ENCODE measurements at places on chromosomes 2 and 18. TPM values are rescaled to one million over a fixed set of nuclear protein-coding genes. Genes with fewer than 3 reads are reported as not detected.

- H3K36me3 ChIP-seq: no peaks in the 10 kb centered on the region
- peaks cover 4% of the 10 kb centered on the region for H3K27me3 ChIP-seq
- no peak overlapping the region for H3K27ac ChIP-seq
- H3K4me3 ChIP-seq: no peak overlapping the region
Measured at GRCh38 chr2:216596980-216597509, 36.2 kb upstream of the IGFBP2 start.

GRCh38 chr2:152114366-152114765 lies 15.5 kb upstream of the CACNB4 start:
- H3K27me3 ChIP-seq: no peaks in the 10 kb centered on the region
- H3K4me1 ChIP-seq: no peaks in the 10 kb centered on the region
- H3K4me3 ChIP-seq: no peak overlapping the region
- H3K36me3 ChIP-seq: peaks cover 8% of the 10 kb centered on the region
- H3K27ac ChIP-seq: no peak overlapping the region
- no peak for DNase-seq

DNA sequence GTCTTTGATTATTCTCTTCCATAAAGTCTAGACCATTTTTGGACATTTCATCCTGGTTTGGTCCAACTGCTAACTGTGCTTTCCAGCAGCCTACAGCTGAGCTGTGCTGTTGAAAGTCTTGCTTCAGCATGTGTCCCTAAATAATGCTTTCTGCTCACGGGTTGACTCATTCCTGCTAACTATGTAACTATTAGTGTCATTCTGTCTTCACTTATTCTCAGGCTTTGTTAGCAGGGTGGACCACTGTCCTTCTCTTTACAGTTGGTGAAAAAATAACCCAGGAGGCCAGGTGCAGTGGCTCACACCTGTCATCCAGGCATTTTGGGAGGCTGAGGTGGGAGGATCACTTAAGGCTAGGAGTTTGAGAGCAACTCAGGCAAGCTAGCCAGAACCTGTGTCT lies 8.9 kb downstream of the ADAM23 start:
- no peaks in the 10 kb centered on the region for H3K36me3 ChIP-seq
- DNase-seq: no peak
- H3K4me3 ChIP-seq: no peak overlapping the region
- H3K27ac ChIP-seq: no peak overlapping the region
- peaks cover 15% of the 10 kb centered on the region for H3K27me3 ChIP-seq

DNA sequence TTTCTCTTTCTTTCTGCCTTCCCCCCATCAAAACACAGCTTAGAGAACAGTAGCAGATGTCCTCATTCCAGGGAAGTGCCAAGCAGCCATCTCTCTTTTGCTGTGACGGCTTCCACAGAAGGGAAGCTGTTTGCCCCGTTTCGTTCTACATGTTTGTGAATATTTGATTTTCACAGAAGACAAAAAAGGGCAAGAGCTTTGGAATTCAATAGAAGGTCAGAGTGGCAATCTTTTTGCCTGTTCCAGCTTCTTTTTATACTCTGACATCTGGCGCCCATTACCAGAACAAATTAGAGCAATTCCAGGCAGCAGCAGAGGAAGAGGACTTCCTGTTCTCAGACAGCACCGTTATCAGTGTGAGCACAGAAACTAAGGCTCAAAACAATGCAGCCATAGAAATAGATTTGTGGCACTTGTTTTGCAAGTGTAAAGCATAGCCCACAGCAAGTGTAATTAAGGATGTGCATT lies 79.0 kb upstream of the CDH19 start:
- peak overlapping the region; percentile 37 for H3K4me3 ChIP-seq
- no peaks in the 10 kb centered on the region for H3K36me3 ChIP-seq
- no peaks in the 10 kb centered on the region for H3K27me3 ChIP-seq
- H3K27ac ChIP-seq: peak overlapping the region; percentile 75
- DNase-seq: no peak
- H3K4me1 ChIP-seq: peaks cover 13% of the 10 kb centered on the region

GRCh38 chr18:63505566-63506335 lies 29.0 kb downstream of the SERPINB5 start:
- H3K4me1 ChIP-seq: no peaks in the 10 kb centered on the region
- DNase-seq: no peak
- no peak overlapping the region for H3K4me3 ChIP-seq
- no peaks in the 10 kb centered on the region for H3K36me3 ChIP-seq
- no peaks in the 10 kb centered on the region for H3K27me3 ChIP-seq
- H3K27ac ChIP-seq: no peak overlapping the region

- H3K4me1 ChIP-seq: peaks cover 23% of the 10 kb centered on the region
- peak; percentile 50 for DNase-seq
- no peak overlapping the region for H3K4me3 ChIP-seq
- H3K27ac ChIP-seq: peak overlapping the region; percentile 94
Measured at GRCh38 chr2:20584399-20585358, 66.2 kb downstream of the HS1BP3 start.

- H3K27ac ChIP-seq: no peak overlapping the region
- no peak overlapping the region for H3K4me3 ChIP-seq
- H3K36me3 ChIP-seq: no peaks in the 10 kb centered on the region
- DNase-seq: no peak
- peaks cover 52% of the 10 kb centered on the region for H3K27me3 ChIP-seq
Measured at GRCh38 chr18:13387855-13388548, 169.4 kb downstream of the LDLRAD4 start.

- H3K4me1 ChIP-seq: no peaks in the 10 kb centered on the region
- no peak overlapping the region for H3K27ac ChIP-seq
- H3K27me3 ChIP-seq: peaks cover 12% of the 10 kb centered on the region
Measured at GRCh38 chr2:203972066-203972465, 35.5 kb downstream of the ICOS start.

- no peak overlapping the region for H3K27ac ChIP-seq
- no peak overlapping the region for H3K4me3 ChIP-seq
Measured at GRCh38 chr2:35443087-35443486, 912.5 kb upstream of the CRIM1 start.

DNA sequence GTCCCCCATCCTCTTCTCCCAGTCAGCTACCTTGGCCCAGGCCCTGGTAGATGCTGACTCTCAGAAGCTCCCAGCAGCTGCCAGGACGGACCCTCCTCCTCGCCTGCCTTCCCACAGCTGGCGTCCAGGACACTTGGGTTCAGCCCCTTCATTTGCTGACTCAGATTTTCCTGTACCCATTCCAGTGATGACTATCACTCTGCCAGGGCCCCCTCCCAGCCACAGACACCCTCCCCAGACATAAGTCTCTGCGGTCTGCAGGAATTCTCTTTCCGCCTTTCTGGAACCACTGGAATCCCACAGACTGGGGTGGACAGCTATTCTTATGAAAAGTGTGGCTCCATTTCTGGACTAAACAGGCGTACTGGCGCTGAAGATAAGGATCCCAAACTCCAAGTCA lies 260.3 kb upstream of the EPAS1 start:
- no peaks in the 10 kb centered on the region for H3K27me3 ChIP-seq
- H3K36me3 ChIP-seq: no peaks in the 10 kb centered on the region
- no peak overlapping the region for H3K27ac ChIP-seq

DNA sequence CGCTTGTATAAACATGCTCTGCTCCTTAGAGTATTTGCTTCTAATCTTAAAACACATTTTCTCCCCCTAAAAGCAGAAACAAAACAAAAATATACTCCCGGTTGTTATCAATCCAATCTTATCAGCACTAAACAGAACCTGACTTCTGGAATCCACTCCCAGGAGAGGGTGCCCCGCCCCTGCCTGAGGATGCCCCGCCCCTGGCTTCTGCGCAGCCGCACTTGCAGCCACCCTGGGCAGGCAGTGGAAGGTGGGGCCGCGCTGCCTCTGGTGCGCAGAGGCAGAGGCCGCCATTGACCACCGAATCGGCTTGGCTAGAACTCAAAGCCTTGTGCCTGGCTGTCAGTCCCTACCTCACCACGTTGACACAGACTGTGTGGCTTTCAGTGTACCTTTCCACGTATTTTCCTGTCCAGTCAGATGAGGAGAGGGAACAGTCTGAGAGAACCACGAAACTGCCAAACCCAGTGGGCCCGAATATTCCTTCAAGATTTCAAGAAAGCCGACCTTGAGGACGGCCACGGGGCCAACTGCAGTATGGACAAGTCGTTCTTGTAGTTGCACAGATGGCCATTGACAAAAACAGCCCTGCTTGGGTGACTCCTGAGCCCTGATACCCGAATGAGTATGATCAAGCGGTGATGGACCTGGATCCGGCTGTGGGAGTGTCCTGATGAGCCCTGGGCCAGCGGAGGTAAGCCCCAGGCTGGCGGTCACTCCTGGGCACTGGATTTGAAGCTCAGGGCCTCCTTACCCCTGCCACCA lies 46.2 kb upstream of the ARHGAP28 start:
- H3K4me3 ChIP-seq: no peak overlapping the region
- H3K36me3 ChIP-seq: no peaks in the 10 kb centered on the region
- no peak for DNase-seq
- peaks cover 5% of the 10 kb centered on the region for H3K4me1 ChIP-seq
- H3K27ac ChIP-seq: no peak overlapping the region

DNA sequence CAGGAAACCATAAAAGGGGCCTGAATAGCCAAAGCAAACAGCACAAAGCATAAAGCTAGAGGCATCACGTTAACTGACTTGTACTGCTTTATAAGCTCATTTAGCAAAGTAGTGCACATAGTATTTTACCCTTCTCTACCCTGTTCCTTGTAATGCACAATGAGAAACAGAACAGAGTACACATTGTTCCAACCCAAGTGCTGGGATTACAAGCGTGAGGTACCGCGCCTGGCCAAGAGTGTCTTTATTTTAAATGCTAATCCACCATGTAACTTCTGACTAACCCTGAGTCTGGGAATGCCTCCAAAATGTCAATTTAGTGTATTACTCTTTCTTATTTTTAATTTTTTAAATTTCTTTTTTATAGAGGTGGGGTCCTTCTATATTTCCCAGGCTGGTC lies 46.4 kb upstream of the STON1 start:
- no peak overlapping the region for H3K4me3 ChIP-seq
- H3K4me1 ChIP-seq: peaks cover 20% of the 10 kb centered on the region
- H3K36me3 ChIP-seq: peaks cover 12% of the 10 kb centered on the region
- no peaks in the 10 kb centered on the region for H3K27me3 ChIP-seq
- no peak for DNase-seq

- no peaks in the 10 kb centered on the region for H3K27me3 ChIP-seq
- H3K27ac ChIP-seq: no peak overlapping the region
- H3K4me3 ChIP-seq: no peak overlapping the region
- no peaks in the 10 kb centered on the region for H3K36me3 ChIP-seq
- DNase-seq: no peak
Measured at GRCh38 chr18:61261870-61262269, 71.4 kb upstream of the CDH20 start.

DNA sequence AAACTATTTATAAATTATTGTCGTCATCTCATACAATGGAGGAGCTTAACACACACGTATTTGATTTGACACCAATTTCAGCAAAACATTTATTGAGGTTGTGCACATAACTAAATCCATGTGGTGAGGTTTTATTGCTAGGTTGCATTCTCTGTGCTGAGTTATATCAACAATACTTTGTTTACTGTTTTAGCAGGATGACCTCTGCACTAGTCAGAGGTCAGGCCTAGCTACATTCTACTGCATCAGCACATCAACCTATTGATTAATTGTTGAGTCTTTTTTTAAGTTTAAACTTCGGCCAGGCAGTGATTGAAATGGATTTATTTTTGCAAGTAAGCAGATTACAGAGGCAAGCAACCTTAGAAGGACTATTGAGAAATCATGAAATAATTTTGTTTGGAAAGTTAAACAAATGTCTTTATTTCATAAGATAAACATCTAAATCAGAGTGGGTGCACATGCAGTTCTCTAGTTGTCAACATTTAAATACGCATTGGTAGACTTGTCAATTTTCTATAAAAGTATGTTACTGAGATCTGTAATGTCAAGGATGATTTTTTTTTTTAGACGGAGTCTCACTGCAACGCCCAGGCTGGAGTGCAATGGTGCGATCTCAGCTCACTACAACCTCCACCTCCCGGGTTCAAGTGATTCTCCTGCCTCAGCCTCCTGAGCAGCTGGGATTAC lies 75.2 kb upstream of the CD28 start:
- DNase-seq: no peak
- no peaks in the 10 kb centered on the region for H3K36me3 ChIP-seq
- peaks cover 17% of the 10 kb centered on the region for H3K4me1 ChIP-seq
- peak overlapping the region; percentile 16 for H3K4me3 ChIP-seq

DNA sequence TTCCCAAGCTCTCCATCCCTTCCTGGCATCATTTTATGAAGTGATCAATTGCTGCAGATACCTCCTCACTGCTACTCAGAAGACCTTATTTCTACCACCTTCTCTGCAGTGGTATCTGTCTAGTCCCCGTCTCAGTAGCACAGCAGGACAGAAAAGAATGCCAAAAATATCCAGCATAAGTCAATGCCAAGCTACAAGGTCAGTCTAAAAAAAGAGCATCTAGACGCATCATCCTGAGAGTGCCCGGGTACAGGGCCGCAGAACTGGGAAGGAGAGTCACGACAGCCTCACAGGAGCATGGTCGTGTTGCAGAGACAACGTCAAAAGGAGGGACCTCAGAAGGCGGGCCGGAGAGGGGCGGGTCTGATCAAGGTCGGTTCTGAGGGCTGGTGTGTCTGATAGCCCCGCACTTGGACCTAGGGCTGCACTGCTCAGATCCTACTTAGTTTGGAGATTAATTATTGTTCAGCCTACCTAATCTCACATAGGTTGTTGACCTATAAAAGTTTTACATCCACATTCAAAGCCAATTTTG lies 24.3 kb upstream of the SNTG2 start:
- no peak overlapping the region for H3K27ac ChIP-seq
- no peaks in the 10 kb centered on the region for H3K36me3 ChIP-seq
- H3K27me3 ChIP-seq: peaks cover 15% of the 10 kb centered on the region
- peaks cover 11% of the 10 kb centered on the region for H3K4me1 ChIP-seq

- H3K4me1 ChIP-seq: peaks cover 12% of the 10 kb centered on the region
- H3K27ac ChIP-seq: no peak overlapping the region
- DNase-seq: no peak
- no peak overlapping the region for H3K4me3 ChIP-seq
- peaks cover 8% of the 10 kb centered on the region for H3K27me3 ChIP-seq
- no peaks in the 10 kb centered on the region for H3K36me3 ChIP-seq
Measured at GRCh38 chr2:69680001-69680675, 36.6 kb upstream of the AAK1 start.

DNA sequence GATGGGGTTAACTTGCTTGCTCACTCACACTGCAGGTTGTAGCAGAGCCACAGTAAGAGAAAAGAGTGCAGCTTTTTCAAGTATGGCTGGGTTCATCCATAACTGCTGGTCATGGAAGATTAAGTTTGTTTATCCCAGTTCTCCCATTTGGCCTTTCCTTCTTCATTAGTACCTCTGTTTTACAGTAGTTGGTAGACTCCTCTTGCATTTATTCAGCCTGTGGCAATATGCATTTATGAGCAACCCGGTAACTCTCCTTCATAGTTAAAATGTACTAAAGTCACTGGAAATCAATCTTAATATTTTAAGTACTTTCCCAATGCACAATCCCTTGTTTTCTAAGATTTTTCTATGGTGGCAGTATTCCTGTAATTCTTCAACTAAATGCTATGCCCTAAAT lies 14.0 kb downstream of the FTCDNL1 start:
- peaks cover 16% of the 10 kb centered on the region for H3K27me3 ChIP-seq
- H3K4me3 ChIP-seq: no peak overlapping the region
- no peak overlapping the region for H3K27ac ChIP-seq
- no peaks in the 10 kb centered on the region for H3K4me1 ChIP-seq

The APLF gene
- total RNA-seq: 11.6 TPM

The EHD3 gene
- 7.0 TPM for total RNA-seq

The PPIG gene
- 62.1 TPM for total RNA-seq

The HRH4 gene
- not detected for total RNA-seq

The CNOT9 gene
- 72.3 TPM for total RNA-seq

The MOGAT1 gene
- 0.74 TPM for total RNA-seq

The PCARE gene
- not detected for total RNA-seq

The CD8B2 gene
- not detected for total RNA-seq

The POTEI gene
- 5.6 TPM for total RNA-seq

The RUFY4 gene
- total RNA-seq: not detected

The TFCP2L1 gene
- 0.78 TPM for total RNA-seq

The PLCL1 gene
- 41.1 TPM for total RNA-seq

The IL1A gene
- total RNA-seq: not detected

The SCG2 gene
- 163 TPM for total RNA-seq
